Activated T-helper 2 cell treated with anti-CD3 and anti-CD28 coated beads, Interferon-gamma antibody, Interleukin-2, Interleukin-4, amounts not matched to agents 10 μg/mL and 5 μg/mL and 100 μg/mL, durations not matched to agents 14 hours and 24 hours and 36 hours (primary cell): ENCODE measurements at places on chromosomes 2 and 18.

GRCh38 chr2:158407031-158407430, 49.5 kb downstream of the CCDC148 start:
- DNase-seq, result no peak
- H3K4me1 ChIP-seq, result no peaks in the 10 kb centered on the region
- no peak overlapping the region for H3K4me3 ChIP-seq

GRCh38 chr2:238942726-238943300, 94.9 kb downstream of the TWIST2 start:
- peaks cover 2% of the 10 kb centered on the region for H3K4me1 ChIP-seq
- no peak for DNase-seq
- H3K27ac ChIP-seq, result no peak overlapping the region
- H3K36me3 ChIP-seq, result no peaks in the 10 kb centered on the region
- no peaks in the 10 kb centered on the region for H3K27me3 ChIP-seq

- H3K4me1 ChIP-seq, result no peaks in the 10 kb centered on the region
- no peak overlapping the region for H3K4me3 ChIP-seq
- H3K27ac ChIP-seq, result no peak overlapping the region
- DNase-seq, result no peak
- no peaks in the 10 kb centered on the region for H3K27me3 ChIP-seq
Observed at GRCh38 chr2:192729369-192729768, 534.6 kb upstream of the TMEFF2 start.

GRCh38 chr2:201955702-201956141, 77.9 kb upstream of the FZD7 start:
- H3K36me3 ChIP-seq, result no peaks in the 10 kb centered on the region
- DNase-seq, result no peak
- no peak overlapping the region for H3K4me3 ChIP-seq
- no peak overlapping the region for H3K27ac ChIP-seq
- H3K4me1 ChIP-seq, result no peaks in the 10 kb centered on the region
- peaks cover 11% of the 10 kb centered on the region for H3K27me3 ChIP-seq

DNA sequence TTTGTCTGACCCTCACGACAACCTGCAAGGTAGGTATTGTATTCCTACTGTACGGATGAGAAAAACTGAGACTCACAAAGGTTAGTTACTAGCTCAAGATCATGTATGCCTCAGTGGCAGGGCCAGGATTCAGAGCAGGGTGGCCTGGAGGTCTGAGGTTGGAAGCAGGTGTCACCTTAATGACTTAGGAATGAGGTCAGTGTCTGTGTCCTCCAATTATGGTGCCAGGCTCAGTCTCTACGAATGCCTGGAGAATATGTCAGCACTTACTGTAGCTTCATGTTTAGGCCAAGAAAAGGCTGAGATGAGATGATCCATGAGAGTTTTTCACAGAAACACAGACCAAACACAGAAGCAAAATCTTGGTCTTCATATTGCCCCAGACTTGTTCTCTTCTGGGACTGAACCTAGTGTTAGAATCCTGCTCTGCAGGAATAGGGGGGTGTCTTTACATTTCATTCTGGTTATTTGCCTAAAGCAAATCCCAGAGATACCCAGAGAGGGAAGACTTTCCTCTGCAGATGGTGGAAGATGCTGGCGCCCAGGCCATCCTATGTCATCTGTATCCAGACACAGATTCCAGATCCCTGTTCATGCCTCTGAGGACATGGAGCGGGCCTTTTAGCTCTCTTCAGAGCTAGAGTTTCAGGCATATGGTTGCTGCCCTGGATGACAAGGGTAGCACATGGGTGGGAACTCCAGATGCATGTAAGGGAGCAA, 16.3 kb upstream of the RAB10 start:
- H3K27me3 ChIP-seq, result no peaks in the 10 kb centered on the region
- no peak overlapping the region for H3K27ac ChIP-seq
- DNase-seq, result no peak
- H3K36me3 ChIP-seq, result no peaks in the 10 kb centered on the region

DNA sequence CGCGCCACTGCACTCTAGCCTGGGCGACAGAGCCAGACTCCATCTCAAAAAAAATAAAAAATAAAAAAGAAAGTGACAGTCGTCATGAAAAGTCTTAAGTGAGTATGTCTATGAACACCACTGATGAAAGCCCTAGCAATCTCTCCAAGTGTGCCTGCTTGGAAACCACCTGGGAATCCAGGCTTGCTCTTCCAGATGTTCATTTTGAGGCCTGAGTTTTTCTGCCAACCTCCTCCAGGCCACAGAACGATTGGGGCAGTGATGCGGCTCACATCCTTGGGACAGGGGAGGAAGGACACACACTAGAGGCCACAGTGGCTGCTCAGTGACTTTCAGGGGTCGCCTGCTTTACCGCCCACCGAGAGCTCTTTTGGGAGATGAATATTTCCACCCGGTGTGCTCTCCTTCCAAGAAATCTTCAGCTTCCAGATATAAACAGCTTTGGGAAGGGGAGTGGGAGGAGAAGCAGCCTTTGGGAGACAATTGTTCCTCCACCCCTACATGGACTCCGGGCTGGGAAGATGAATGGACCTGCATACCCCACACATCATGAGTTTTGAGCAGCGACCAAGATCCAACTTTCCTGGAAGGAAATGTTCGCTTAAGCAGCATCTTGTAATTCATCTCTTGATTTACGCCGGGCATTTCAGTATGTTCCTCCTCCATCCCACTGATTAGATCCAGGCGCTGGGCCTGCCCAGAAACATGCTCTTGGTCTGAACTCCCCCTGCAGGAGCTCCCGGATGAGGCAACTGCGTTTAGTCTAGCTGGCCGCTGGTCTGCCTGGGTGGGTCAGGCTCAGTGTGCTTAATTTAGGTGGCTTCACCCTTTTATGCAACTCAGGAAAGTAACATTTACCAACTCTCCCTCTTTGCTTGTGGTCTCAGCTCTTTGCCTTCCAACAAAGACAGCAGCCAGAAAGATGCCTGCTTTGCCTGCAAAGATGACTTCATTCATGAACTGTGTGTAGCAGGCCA, 6.2 kb upstream of the ARMC9 start:
- no peaks in the 10 kb centered on the region for H3K36me3 ChIP-seq
- H3K4me1 ChIP-seq, result no peaks in the 10 kb centered on the region
- H3K27me3 ChIP-seq, result peaks cover 34% of the 10 kb centered on the region
- H3K27ac ChIP-seq, result no peak overlapping the region
- no peak for DNase-seq

- no peaks in the 10 kb centered on the region for H3K4me1 ChIP-seq
- no peak for DNase-seq
- H3K4me3 ChIP-seq, result no peak overlapping the region
- no peak overlapping the region for H3K27ac ChIP-seq
- no peaks in the 10 kb centered on the region for H3K27me3 ChIP-seq
Observed at GRCh38 chr18:33181016-33181415, 259.5 kb downstream of the CCDC178 start.
